ENCODE measurements at places on chromosomes 1 and 21.
A peak's percentile ranks its signal among the peaks of the same experiment; 100 is the strongest.

- H3K4me1 ChIP-seq = no peaks in the 10 kb centered on the region
- no peak for DNase-seq
- peak overlapping the region; percentile 23 for H3K4me3 ChIP-seq
- H3K27me3 ChIP-seq = no peaks in the 10 kb centered on the region
- no peaks in the 10 kb centered on the region for H3K36me3 ChIP-seq
- no peak overlapping the region for H3K27ac ChIP-seq
Observed at GRCh38 chr1:5200006-5200405, 545.6 kb downstream of the AJAP1 start.

DNA sequence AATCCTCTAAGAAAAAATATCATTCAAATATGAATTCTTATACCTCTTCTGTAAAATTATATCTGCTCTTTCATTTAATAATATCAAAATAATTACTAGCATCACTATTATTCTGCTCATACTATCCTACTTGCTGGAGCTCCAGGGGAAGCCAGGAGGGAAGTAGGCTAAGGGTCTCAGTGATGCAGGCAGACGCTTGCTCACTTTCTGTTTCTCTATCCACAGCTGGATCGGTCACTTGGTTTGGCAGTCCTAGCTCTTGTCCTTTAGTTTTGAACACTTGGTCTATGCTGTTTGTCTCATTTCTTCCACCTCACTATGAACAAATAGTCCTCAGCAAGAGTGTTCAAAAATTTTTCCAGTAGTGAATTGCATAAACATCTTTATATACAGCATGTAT, 11.3 kb downstream of the CCDC190 start:
- H3K4me1 ChIP-seq = no peaks in the 10 kb centered on the region
- DNase-seq = no peak
- H3K27me3 ChIP-seq = no peaks in the 10 kb centered on the region
- H3K36me3 ChIP-seq = no peaks in the 10 kb centered on the region

DNA sequence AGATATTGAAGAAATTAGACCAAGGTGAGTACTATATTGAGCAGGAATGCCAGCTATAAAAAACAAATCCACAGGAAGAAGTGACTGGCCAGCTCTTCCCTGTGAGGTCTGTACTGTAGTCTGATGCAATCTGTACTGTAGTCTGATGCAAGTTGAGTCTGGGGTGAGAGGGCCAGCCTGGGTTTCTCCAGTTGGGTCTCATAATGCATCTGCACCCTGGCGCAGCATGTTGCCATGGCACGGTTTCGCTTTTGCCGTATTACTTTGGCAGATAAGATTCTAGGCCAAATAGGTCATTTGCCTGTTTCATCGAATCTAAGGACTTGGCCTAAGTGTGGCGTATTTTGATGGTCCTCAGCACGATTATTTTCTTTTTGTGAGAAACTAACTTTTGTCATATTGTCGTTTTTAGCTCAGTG, 24.4 kb upstream of the PGD start:
- H3K27me3 ChIP-seq = no peaks in the 10 kb centered on the region
- DNase-seq = no peak
- no peak overlapping the region for H3K4me3 ChIP-seq

GRCh38 chr1:110620686-110621085, 14.5 kb upstream of the KCNA2 start:
- H3K4me1 ChIP-seq = no peaks in the 10 kb centered on the region
- no peak overlapping the region for H3K4me3 ChIP-seq
- DNase-seq = no peak

GRCh38 chr1:246428542-246429308, 78.4 kb downstream of the SMYD3 start:
- DNase-seq = peak; percentile 34
- H3K36me3 ChIP-seq = no peaks in the 10 kb centered on the region
- H3K27me3 ChIP-seq = no peaks in the 10 kb centered on the region
- peaks cover 9% of the 10 kb centered on the region for H3K4me1 ChIP-seq
- H3K27ac ChIP-seq = no peak overlapping the region

DNA sequence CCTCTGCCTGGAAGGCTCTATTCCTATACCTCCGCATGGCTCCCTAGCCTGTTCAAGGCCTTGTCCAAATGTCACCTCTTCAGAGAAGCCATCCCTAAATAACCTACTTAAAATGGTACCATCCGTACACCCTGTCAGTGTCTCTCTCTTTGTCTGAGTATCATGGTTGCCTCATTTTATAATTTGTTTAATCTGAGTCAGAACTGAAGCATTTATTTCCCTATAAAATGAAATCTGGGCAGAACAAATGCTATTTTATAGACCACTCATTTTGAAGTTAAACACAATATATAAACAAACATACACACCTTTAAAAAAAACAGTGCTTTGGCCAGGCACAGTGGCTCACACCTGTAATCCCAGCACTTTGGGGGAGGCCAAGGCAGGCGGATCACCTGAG, 30.2 kb downstream of the RERE start:
- peaks cover 6% of the 10 kb centered on the region for H3K4me1 ChIP-seq
- H3K27ac ChIP-seq = no peak overlapping the region
- no peaks in the 10 kb centered on the region for H3K36me3 ChIP-seq
- DNase-seq = no peak
- H3K4me3 ChIP-seq = no peak overlapping the region

Data from trophoblast cell (in vitro differentiated cells and primary cell).